ENCODE measurements at places on chromosomes 13 and 19.

DNA sequence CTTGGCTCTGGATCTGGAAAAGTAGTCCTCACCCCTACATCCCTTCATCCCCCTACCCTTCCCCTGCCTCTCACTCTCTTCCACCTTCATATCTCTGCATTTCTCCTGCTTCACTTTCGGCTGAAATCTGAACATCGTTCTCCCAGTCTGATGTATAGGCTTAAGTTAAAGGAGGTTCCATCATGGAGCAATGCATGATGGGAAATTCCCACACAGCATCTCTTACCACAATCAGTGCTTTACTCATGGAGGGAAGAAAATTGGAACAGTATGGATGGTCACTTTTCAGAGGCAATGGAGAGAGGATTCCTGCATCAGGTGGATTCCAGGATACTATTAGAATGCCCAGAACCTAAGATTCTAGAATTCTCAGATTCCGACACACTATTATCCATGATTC lies 6.1 kb upstream of the KLK8 start:
- no peak for DNase-seq

DNA sequence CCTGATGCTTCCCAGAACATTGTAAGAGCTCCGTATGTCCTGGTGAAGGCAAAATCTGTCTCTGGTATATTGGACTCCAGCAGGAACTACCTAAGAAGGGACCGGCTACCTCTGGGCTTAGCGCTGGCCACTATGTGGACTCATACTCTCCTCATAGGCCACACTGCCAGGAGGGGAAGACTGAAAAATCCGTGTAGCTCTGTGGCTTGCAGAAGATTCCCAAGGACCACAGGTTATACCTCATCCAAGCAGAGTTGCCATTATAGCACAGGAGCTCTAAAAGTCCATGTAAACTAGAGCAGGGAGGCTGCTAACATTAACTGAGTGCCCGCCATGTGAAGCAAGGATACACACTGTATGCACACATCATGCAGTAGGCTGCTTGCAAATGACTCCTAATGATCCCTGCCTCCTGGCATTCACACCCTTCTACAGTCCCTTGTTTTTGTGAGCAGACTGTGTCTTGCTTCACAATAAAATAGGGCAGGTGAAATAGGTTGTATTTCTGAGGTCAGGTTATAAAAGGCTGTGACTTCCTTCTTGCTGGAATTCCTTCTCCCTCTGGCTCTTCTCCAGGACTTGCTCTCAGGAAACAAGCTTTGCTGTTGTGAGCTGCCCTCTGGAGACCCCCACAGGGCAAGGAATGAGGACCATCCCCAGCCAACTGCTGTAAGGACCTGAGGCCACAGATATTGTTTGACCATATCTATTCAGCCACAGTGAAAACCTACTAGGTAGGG lies 192.6 kb upstream of the UBL3 start:
- no peak for DNase-seq

DNA sequence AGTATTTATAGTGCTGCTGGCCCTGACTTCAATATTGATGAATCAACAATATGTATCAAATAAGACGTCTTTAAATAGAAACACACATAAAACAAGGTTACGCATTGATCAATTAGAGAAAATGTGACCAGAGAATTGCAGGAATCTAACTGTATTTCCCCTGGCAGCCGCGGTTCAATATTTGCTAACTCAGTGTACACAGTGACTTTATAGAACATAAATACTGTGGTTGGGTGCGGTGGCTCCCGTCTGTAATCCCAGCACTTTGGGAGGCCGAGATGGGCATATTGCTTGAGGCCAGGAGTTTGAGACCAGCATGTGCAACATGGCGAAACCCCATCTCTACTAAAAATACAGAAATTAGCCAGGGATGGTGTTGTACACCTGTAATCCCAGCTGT lies 22.8 kb upstream of the UPF3A start:
- DNase-seq: no peak

- DNase-seq: no peak
Observed at GRCh38 chr13:50955798-50956197, 46.2 kb downstream of the RNASEH2B start.

DNA sequence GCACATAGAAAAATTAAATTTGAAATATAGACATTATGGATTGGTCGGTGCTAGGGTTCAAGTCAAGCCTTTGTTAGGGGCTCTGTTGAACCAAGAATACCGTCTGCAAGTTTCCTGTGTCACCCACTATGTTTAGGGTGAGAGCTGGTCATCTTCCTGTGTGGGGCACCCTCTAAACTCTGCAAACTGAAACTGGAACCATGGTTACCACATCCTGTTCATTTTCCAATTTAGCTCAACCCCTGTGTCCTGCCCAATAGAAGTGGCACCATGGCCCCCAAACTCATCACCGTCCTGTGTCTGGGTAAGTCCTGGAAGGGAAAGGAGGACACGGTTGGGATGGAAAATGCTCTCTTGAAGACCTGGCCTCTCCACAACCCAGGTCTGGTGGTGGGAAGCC lies 29.9 kb downstream of the LAIR2 start:
- DNase-seq: no peak

- DNase-seq: no peak
Observed at GRCh38 chr13:90622541-90622940, 724.9 kb upstream of the MIR17HG start.

DNA sequence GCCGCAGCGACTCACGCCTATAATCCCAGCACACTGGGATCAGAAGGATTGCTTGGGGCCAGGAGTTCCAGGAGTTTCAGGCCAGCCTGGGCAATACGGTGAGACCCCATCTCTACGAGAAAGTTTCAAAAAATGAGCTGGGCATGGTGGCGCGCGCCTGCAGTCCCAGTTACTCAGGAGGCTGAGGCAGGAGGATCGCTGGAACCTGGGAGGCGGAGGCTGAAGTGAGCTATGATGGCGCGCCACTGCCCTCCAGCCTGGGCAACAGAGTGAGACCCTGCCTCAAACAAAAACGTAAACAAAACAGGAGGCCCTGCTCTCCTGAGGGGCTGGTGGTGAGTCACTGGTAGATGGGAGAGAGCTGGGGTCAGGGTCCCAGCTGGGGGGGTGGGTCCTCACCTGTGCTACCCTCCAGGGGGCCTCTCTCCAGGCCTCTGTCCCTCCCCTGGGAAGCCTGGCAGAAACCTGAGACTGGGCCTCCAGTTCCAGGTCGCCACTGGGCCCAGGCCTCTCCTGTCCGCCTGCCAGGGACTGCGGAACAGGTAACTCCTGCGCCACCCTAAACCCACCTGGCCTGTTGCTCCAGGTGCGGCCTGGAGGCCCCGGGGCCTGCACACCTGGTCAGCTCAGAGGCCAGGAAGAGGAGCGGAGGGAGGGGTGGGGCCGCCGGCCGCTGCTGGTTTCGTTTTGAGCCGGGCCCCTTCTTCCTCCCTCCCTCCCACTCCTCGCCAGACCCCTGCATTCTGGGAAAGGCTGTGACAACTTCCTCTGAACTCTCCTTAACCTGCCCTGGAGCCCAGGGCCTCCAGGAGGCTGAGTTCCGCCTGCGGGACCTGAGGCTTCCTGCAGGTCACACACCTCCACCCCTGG lies 17.2 kb upstream of the ZBTB7A start:
- no peak for DNase-seq

DNA sequence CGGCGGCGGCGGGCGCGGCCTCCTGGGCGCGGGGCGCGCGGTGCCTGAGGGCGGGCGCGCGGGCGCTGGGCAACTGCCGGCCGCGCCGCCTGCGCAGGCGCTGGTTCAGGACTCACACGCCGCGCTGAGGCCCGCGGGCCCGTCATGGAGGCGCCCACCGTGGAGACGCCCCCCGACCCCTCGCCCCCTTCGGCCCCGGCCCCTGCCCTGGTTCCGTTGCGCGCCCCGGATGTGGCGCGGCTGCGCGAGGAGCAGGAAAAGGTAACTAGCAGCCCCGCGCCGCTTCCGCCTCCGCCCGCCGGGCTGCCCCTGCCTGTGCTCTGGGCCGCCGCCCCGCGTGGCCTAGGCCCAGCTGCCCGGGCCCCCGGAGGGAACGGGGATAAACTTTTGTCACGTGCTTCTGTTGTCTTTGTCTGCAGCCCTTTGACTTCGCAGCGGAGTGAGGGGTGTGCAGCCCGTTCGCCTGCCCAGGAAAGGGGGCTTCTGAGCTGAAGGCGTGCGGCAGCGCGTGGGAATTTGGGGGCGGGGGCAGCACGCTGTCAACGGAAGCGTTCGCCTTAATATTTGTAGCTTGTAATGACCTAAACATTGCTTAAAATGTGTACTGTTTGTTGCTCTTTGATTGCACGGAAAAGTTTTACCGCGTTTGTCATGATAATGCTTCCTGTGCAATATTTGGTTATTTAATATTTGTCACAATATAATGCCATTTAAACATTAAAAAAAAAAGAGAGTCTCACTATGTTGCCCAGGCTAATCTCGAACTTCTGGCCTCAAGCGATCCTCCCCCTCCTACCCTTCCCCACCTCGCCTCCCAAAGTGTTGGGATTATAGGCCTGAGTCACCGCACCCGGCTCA lies 594 bp downstream of the URI1 start:
- DNase-seq: peak; percentile 22

All from NCI-H748 treated with DMSO at 0.1 percent for 48 hours (cell line).